Naive thymus-derived CD4-positive, alpha-beta T cell (primary cell): ENCODE measurements at places on chromosomes 7 and 10.

DNA sequence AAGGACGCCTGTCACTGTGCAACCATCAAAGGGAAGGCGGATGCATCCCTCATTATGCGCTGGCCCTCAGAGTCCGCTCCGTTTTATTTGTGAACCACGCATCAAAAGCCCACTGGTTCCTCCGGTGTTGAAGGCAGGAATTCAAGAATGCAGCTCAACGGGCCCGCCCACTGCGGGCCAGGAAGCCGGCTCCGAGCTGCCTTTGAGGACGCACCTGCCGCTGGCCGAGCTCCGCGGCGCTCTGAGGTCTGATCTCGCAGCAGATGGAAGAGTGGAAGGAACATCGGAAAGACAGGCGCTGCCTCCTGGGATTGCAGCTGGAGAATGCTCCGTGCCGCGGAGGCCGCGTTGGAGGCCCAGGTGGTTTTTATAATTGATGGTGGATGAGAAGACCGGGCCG lies 56.9 kb upstream of the ADGRA1 start:
- H3K4me1 ChIP-seq: no peaks in the 10 kb centered on the region
- no peak overlapping the region for H3K27ac ChIP-seq
- H3K36me3 ChIP-seq: no peaks in the 10 kb centered on the region
- no peak for DNase-seq
- no peak overlapping the region for H3K4me3 ChIP-seq
- no peaks in the 10 kb centered on the region for H3K27me3 ChIP-seq

DNA sequence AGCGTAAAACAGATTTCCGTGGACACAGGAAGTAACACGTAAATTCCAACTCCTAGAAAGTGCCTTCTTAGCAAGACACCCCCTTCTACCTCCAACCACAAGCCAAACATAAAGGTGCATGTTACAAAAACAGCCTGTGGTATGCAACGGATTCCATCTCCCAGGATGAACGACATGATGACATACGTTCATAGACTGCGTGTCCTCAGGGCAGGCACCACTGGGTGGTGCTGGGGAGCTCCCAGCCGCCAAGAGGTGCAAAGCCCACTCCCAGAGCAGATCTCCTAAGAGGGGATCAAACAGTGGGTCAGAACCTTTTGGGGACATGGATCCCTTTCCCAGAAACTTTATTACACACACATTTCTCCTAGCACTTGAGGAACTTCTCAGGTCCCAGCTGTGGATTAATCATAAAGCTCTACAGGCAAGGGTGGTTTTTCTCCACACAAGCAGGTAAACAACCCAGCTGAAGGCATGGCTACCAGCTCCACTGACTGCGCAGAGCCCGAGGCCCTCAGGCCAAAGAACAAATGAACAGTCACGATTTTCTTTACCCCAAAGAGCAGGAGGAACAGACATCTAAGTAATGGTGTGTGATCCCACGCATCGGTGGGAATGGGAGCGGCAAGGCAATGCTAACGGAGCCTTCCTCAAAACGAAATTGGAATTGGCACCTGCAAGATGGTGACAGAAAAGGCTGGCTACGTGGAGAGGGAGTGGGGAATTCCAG lies 13.8 kb downstream of the PSAP start:
- H3K27me3 ChIP-seq: no peaks in the 10 kb centered on the region
- H3K36me3 ChIP-seq: no peaks in the 10 kb centered on the region
- no peak overlapping the region for H3K4me3 ChIP-seq
- peaks cover 13% of the 10 kb centered on the region for H3K4me1 ChIP-seq

DNA sequence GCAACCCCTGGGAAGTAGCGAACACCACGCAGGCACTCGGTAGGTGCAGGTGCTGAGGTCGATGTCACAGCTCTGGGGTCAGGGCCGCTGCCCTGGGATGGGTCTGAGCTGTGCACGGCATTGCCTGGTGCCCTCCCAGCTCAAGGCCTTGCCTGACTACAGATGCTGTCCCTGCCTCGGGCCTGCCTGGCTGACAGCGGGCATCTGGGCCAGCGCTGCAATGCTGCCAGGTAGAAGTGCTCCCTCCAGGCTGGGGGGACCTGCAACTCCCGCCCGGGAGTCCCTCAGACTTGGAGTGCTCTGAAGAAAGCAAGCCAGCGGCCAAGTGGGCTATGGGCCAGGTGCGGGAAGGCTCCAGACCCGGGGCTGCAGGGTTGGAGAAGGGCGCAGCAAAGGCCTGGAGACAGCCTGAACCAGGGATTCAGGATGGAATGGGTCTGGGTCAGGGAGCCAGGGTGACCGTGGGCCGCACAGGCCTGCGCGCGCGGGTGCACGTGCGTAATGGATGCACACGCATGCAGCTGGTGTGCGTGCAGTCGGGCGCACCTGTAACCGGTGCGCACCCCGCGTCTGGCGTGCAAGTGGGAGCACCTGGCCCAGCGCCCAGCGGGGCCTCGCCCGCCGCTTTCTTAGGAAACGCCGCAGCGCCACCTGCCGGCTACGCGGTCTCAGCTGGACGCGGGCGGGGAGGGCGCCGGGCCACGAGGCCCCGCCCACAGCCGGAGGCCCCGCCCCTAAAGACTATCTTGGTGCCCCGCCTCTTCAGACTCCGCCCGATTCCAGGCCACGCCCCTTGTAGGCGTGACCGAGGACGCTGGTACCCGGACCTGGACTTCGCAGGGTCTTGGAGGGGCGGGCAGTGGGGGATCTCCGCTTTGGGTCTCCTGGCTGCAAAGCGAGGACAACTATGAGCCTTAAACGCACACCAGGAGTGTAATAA lies 46.7 kb downstream of the MICALL2 start:
- DNase-seq: peak; percentile 87
- no peaks in the 10 kb centered on the region for H3K4me1 ChIP-seq
- no peaks in the 10 kb centered on the region for H3K27me3 ChIP-seq
- peak overlapping the region; percentile 27 for H3K4me3 ChIP-seq
- no peaks in the 10 kb centered on the region for H3K36me3 ChIP-seq

DNA sequence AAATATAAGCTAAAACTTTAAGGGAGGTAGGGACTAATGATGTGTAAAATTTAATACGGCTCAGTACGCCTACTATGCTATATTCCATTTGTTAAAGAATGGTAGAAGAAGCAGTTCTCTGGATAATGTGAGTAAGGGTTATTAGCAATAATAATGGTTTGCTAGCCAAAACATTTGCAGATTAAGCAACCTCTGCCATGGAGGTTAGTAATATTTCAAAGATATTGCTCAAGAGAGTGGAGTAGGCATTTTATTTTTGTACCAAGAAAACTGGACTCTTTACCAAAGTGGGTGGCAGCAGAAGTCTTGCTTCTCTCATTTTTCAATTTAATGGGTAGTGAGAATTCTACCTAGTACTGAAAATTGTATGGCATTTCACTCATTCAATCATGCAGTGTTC lies 158.9 kb upstream of the TMEM106B start:
- H3K36me3 ChIP-seq: no peaks in the 10 kb centered on the region
- no peak for DNase-seq
- no peak overlapping the region for H3K4me3 ChIP-seq
- no peaks in the 10 kb centered on the region for H3K27me3 ChIP-seq
- H3K4me1 ChIP-seq: no peaks in the 10 kb centered on the region

DNA sequence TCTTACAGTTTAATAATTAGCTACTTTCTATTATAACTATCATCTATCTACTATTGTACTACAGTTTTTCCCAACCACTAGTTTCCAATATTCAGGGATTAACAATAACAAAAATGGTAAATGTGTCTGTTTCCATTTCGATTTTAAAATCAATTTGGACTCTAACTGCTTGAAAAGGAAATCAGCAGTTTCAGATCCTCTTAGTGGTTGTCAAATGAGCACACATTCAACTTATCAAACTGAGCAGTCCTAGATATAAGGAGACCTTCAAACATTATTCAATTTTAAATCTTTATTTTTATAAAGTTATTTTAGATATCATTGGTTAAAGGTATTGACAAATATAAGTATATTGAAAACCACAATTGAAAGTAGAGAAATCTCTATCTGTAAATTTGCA lies 46.8 kb upstream of the CD36 start:
- H3K4me3 ChIP-seq: no peak overlapping the region
- H3K27ac ChIP-seq: no peak overlapping the region
- H3K36me3 ChIP-seq: no peaks in the 10 kb centered on the region
- no peaks in the 10 kb centered on the region for H3K27me3 ChIP-seq
- DNase-seq: no peak

DNA sequence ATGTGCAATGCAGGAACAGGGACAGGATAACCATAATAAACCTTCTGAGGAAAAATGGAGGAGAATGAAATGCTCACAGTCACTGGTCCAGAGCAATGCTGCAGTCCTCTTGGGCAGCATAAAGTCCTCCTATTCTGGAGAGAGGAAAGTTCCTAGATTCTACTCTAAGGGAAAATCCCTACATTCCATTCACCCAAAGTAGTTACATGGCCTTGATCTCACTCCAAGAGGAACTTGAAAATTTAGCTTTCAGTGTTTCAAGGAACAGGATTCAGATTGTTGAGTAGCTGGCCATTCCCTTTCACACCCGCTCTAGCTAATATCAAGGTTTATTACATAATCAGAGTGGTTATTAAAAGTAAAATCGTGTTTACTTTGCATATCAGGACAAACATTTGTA lies 168.3 kb downstream of the CHRM2 start:
- no peaks in the 10 kb centered on the region for H3K36me3 ChIP-seq
- no peak overlapping the region for H3K4me3 ChIP-seq
- no peaks in the 10 kb centered on the region for H3K4me1 ChIP-seq
- no peak overlapping the region for H3K27ac ChIP-seq

DNA sequence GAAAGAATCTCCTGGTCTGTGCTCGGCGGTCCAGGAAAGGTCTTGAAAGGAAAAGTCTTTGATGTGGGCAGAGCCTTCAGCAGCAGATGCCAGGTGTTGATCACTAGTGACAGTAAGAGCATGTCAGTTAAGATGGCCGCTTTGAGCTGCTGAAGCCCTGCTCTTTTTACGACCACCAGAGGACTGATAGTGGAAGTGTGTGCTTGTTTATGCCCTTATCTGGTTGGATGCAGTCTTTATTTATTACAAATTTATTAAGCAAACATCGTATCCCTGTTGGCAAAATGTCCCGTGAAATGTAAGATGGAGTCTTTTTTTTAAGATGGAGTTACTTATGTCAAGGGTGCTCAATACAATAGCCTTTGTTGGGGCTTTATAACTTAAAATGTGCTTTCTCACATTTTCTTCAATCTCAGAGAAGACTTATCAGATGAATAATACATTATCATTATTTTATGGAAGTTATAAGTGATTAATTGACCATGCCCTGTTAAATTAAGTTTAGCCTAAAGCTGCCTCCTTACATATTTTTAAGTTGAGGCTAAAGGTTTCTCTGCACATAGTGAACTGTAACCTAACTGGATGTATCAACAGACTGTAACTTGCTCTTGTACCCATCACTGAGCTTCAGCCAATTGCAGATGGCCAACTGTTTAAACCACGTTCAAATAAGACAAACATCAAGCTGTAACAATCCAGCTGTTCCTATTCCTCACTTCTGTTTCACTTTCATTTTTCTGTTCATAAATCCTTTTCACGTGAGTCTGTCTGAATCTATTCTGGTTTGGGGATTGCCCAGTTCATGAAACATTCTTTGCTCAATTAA lies 97.4 kb upstream of the PIK3CG start:
- H3K36me3 ChIP-seq: no peaks in the 10 kb centered on the region
- H3K4me1 ChIP-seq: peaks cover 15% of the 10 kb centered on the region
- no peak overlapping the region for H3K27ac ChIP-seq
- H3K4me3 ChIP-seq: peak overlapping the region; percentile 36
- peak; percentile 16 for DNase-seq
- no peaks in the 10 kb centered on the region for H3K27me3 ChIP-seq
